Right atrium auricular region (tissue), 2 donors: ENCODE measurements at places on chromosomes 2 and 18. TPM values are rescaled to one million over a fixed set of nuclear protein-coding genes. Genes with fewer than 3 reads are reported as not detected.

Gene GAREM1
- total RNA-seq = 19.3 TPM

Gene KCNK3
- total RNA-seq = 50.0 TPM

Gene SCN1A
- total RNA-seq = 0.44 TPM

Gene MEP1B
- not detected for total RNA-seq

Gene INPP5D
- total RNA-seq = 2.9 TPM

Gene TMEM87B
- total RNA-seq = 7.7 TPM

Gene AMER3
- not detected for total RNA-seq

Gene GATA6
- 95.5 TPM for total RNA-seq

Gene MDH1B
- total RNA-seq = 1.1 TPM

Gene FTCDNL1
- 3.5 TPM for total RNA-seq

Gene FSIP2
- 0.22 TPM for total RNA-seq
